G401 (cell line): ENCODE measurements at places on chromosomes 1 and 21. TPM values are rescaled to one million over a fixed set of nuclear protein-coding genes. Genes with fewer than 3 reads are reported as not detected.

Gene SLC16A4
- total RNA-seq, result 0.85 and 2.3 TPM in 2 replicates

Gene RIIAD1
- not detected in 2 replicates for total RNA-seq

Gene FMO2
- total RNA-seq, result 0.14 and 0.25 TPM in 2 replicates

Gene ANKRD35
- total RNA-seq, result not detected in 2 replicates

Gene ZNF648
- not detected in 2 replicates for total RNA-seq

Gene MPL
- not detected in 2 replicates for total RNA-seq

Gene PRMT2
- 84.4 and 112 TPM in 2 replicates for total RNA-seq
